ENCODE measurements at places on chromosomes 4 and X.

GRCh38 chrX:100377826-100378225 lies 32.2 kb downstream of the PCDH19 start:
- no peak for DNase-seq

DNA sequence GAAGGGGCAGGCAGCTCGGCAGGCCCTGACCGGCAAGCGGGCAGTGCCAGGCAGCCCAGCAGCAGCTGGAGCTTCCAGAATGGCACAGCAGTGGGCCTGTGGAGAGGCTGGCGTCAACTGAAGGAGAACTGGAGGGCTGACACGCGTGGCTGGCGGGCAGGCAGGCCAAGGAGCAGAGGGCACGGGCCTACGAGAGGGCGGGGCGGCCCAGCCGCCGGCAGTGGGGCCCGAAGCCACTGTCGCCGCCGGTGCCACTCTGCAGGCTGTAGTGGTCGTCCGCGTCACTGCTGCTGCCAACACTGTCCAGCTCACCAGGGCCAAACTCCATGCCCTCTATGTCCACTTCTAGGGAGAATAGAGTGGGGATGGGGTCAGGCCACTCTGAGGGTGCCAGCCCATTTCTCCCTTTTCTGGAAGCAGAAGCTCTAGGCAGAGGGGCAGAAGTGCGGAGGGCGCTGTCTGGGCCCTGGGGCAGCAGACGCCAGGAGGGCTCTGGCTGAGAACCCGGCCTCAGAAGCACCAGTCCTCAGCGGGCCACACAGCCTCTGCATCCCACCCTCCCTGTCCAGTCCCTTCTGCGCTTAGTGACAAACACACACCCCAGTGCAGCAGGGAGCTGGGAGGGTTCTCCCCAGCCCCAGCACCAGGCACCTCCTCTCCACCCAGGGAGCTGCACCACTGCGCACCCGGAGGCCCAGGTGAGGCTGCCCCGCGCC lies 8.6 kb upstream of the HAUS3 start:
- no peak for DNase-seq

GRCh38 chr4:153780221-153780620 lies 8.7 kb downstream of the SFRP2 start:
- no peak for DNase-seq

GRCh38 chr4:35548921-35549320 lies 695.4 kb downstream of the ARAP2 start:
- DNase-seq, result no peak

DNA sequence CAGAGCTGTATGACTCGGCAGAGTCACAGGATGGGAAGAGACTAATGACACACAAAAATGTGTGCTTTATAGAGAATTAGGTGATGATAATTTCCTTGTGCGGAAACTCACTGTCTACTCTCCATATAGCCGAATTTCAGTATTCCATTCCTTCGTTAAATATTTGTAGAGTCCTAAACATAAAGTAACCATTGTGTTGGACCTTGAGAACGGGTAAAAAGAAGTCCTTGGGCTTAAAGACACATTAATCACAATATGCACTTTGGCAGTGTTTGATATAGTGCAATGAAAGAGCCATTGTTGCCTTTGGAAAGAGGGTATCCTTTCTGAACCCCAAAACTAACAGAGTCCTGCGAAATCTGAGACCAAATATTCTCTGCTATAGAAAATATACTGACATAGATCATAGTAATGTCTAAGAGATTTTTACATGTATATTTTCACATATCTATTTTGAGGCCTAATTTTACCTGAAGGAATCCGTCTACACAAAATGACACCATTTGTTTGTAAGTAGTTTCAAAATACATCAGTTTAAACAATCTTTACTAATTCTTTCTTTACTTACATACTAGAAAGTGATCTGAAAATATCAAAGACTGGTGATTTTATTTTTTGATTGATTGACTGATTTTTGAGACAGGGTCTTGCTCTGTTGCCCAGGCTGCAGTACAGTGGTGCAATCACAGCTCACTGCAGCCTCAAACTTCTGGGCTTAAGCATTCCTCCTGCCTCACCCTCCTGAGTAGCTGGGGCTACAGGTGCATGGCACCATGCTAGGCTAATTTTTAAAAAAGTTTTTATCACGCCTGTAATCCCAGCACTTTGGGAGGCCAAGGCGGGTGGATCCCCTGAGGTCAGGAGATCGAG lies 296.8 kb downstream of the DCTD start:
- DNase-seq, result no peak

GRCh38 chr4:42750091-42750490 lies 93.2 kb upstream of the ATP8A1 start:
- DNase-seq, result no peak

- peak; percentile 5 for DNase-seq
These were observed 25.5 kb upstream of the RXFP1 start for GRCh38 chr4:158496030-158496741.

All from AG08396 (cell line).